Activated T-cell treated with anti-CD3 and anti-CD28 coated beads, Interleukin-2, amount 50 U/mL, for 4 hours (primary cell): ENCODE measurements at places on chromosomes 3 and 15. TPM values are rescaled to one million over a fixed set of nuclear protein-coding genes. Genes with fewer than 3 reads are reported as not detected.

- no peak for DNase-seq
Observed at GRCh38 chr3:160546727-160547126, 18.6 kb downstream of the KPNA4 start.

Gene GHRL
- 0.45 TPM for total RNA-seq

GRCh38 chr15:74552773-74553441 lies 11.9 kb downstream of the ARID3B start:
- DNase-seq: no peak

GRCh38 chr15:64844576-64845145 lies 2.9 kb downstream of the PLEKHO2 start:
- DNase-seq: no peak

- DNase-seq: no peak
Observed at GRCh38 chr15:87707071-87707470, 549.5 kb downstream of the NTRK3 start.

GRCh38 chr3:69563981-69564380 lies 175.3 kb upstream of the MITF start:
- DNase-seq: no peak
